ENCODE measurements at places on chromosomes 7 and 10. TPM values are rescaled to one million over a fixed set of nuclear protein-coding genes. Genes with fewer than 3 reads are reported as not detected.

AOAH gene
- 0.10 TPM for total RNA-seq

GRCh38 chr10:60480865-60481563, 91.3 kb upstream of the ANK3 start:
- H3K4me1 ChIP-seq, result peaks cover 30% of the 10 kb centered on the region
- DNase-seq, result peak; percentile 61
- H3K27me3 ChIP-seq, result no peaks in the 10 kb centered on the region
- no peaks in the 10 kb centered on the region for H3K36me3 ChIP-seq

- H3K27ac ChIP-seq, result no peak overlapping the region
- H3K4me3 ChIP-seq, result no peak overlapping the region
- no peak for DNase-seq
- H3K4me1 ChIP-seq, result peaks cover 14% of the 10 kb centered on the region
Measured at GRCh38 chr10:103716206-103717160, 138.9 kb downstream of the SH3PXD2A start.

DNA sequence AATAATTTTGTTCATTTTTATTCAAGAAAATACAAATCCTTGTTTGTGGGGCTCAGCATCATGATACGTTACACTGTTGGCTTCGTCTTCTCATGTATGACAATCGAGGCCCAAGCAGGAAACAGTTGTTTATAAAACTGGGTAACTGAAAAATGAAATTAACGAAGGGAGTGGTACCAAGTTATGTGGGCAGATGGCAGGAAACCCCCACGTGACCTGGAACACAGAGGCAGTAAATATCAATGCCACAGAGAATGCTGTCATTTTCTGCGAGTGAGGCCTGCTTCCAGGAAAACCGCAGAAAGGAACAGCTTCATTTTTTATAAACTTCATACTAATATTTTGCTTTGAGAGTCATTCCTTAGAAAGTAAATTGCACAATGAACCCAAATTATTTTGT, 201.0 kb upstream of the ADARB2 start:
- no peaks in the 10 kb centered on the region for H3K4me1 ChIP-seq
- no peaks in the 10 kb centered on the region for H3K36me3 ChIP-seq
- H3K27ac ChIP-seq, result no peak overlapping the region
- H3K4me3 ChIP-seq, result no peak overlapping the region
- no peaks in the 10 kb centered on the region for H3K27me3 ChIP-seq
- DNase-seq, result no peak

IMPDH1 gene
- 47.9 TPM for total RNA-seq

GRCh38 chr7:17275749-17276671, 22.4 kb upstream of the AHR start:
- no peak for DNase-seq
- no peaks in the 10 kb centered on the region for H3K27me3 ChIP-seq
- H3K4me1 ChIP-seq, result peaks cover 32% of the 10 kb centered on the region
- H3K4me3 ChIP-seq, result no peak overlapping the region

CARD11 gene
- not detected for total RNA-seq

DNA sequence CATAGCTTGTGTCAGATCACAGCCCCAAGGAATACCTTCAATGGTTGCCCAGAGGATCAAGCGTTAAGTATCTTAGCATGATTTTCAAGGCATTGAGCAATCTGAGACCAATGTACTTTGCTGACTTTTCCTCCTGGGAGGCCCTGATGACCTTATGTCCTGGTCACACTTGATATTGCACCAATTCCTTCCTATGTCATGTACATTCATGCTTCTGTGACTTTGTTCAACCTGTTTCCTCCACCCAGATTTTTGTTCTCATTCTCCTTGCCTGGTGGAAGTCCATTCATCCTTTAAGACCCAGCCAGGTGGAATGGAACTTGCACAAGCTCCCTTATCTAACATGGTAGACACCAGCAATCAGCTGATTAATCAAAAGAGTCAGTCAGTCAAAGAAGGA, 160.8 kb downstream of the PFKFB3 start:
- H3K27ac ChIP-seq, result no peak overlapping the region
- no peaks in the 10 kb centered on the region for H3K27me3 ChIP-seq
- no peak for DNase-seq

GRCh38 chr10:27998178-27998953, 513 bp downstream of the ODAD2 start:
- H3K36me3 ChIP-seq, result no peaks in the 10 kb centered on the region
- peak; percentile 92 for DNase-seq
- H3K4me3 ChIP-seq, result peak overlapping the region; percentile 91
- H3K27me3 ChIP-seq, result no peaks in the 10 kb centered on the region

DNA sequence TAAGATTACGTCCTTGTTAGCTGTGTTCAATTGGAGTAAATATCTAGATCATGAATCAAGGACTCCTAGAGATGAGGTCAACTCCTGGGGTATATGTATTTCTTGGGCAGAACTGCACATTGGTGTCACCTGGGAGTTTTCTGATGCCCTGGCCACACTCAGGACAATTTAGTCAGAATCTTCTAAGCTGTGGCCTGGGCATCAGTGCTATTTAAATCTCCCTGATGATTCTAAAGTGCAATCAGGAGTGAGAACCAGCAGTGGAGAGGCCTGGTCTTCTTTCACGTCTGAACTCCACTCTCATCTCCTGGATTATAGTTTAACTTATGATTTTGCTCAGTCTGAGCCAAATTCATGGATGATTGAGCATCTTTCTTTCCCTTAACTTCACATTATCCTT, 218.0 kb downstream of the BMPER start:
- H3K27me3 ChIP-seq, result 0 out of 2 replicates have a peak, but pooled peaks cover 3% of the 10 kb centered on the region
- H3K36me3 ChIP-seq, result no peaks in the 10 kb centered on the region
- no peak overlapping the region for H3K27ac ChIP-seq
- H3K4me3 ChIP-seq, result no peak overlapping the region
- H3K4me1 ChIP-seq, result no peaks in the 10 kb centered on the region
- no peak for DNase-seq

ACTR1A gene
- total RNA-seq, result 257 TPM

DNA sequence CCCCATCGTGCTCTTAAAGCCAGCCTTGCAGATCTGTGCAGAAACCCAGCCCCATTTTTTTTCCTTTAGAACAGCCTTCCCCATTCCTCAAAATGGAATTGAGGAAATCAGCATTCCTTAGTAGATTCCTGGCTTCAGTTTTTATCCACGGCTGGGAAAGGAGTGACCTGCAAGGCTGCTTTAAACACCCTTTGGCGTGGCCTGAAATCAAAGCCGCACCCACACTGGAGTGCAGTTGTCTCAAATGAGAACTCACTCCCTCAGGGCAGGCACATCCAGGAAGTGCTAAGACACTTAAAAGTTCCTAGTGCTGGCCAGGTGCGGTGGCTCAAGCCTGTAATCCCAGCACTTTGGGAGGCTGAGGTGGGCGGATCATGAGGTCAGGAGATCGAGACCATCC, 34.8 kb downstream of the HTR5A start:
- no peak for DNase-seq
- H3K4me3 ChIP-seq, result no peak overlapping the region
- no peaks in the 10 kb centered on the region for H3K4me1 ChIP-seq
- H3K36me3 ChIP-seq, result no peaks in the 10 kb centered on the region
- H3K27me3 ChIP-seq, result peaks cover 11% of the 10 kb centered on the region

DNA sequence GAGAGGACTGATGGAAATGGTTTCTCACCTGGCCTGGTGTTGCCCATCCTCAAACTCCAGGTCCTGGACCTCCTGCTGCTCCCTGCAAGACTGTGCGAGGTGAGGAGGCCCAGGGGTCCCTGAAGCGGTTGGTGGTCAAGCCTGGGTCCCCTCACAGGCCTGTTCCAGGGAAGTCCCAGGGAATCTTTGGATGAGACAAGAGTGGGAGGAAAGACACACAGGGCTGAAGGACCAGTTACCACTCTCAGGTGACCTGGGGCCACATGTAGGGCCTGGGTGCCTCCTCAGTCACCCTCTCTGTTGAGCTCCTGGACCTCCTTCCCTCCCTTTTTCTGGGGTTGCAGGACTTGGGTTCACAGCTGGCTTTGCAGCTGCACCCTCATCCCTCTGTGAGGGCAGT, 42.6 kb upstream of the CXCL12 start:
- H3K4me1 ChIP-seq, result no peaks in the 10 kb centered on the region
- H3K27me3 ChIP-seq, result no peaks in the 10 kb centered on the region
- no peaks in the 10 kb centered on the region for H3K36me3 ChIP-seq
- no peak for DNase-seq
- H3K27ac ChIP-seq, result no peak overlapping the region

CTTNBP2 gene
- 0.43 TPM for total RNA-seq

DNA sequence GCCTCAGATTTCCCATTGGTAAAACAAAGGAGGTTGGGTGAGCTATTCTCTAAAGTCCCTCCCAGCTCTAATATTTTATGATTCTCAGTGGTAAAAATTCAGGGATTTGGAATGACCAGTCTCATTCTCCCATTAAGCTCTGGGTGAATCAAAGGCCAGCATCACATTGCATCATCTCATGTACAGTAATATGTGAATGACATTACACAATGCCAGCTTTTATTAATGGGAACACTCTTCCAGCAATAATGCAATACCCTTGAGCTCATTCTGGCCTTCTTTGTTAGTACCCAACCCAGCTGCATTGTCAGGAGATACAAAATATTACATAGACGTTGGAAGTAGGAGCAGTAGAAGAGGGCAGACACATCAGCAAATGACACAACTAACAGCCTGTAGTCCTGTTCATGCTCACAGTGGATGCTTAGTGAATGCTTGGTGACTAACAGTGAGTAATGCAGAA, 100.0 kb upstream of the EGR2 start:
- H3K4me1 ChIP-seq, result no peaks in the 10 kb centered on the region
- H3K36me3 ChIP-seq, result no peaks in the 10 kb centered on the region
- DNase-seq, result no peak
- no peak overlapping the region for H3K4me3 ChIP-seq

DNA sequence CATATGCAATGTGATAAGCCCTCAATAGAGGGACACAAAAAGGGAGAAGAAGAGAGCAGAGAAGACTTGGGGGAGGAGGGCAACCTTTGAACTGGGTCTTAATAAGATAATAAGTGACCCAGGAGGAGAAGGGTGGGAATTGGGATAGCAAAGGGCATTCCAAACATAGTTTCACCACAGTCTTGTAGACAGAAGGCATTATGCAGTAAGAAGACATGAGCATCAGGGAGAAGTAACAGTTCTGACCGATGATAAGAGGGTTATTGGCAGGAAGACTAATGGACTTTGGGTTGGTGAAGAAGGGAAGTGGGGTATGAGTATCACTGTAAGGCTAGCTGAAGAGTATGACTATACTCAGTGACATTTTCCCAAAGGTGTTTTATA, 63.6 kb downstream of the TES start:
- H3K4me3 ChIP-seq, result no peak overlapping the region
- no peaks in the 10 kb centered on the region for H3K27me3 ChIP-seq
- H3K4me1 ChIP-seq, result peaks cover 26% of the 10 kb centered on the region
- H3K36me3 ChIP-seq, result no peaks in the 10 kb centered on the region
- DNase-seq, result no peak

GATAD1 gene
- 57.1 TPM for total RNA-seq

DNA sequence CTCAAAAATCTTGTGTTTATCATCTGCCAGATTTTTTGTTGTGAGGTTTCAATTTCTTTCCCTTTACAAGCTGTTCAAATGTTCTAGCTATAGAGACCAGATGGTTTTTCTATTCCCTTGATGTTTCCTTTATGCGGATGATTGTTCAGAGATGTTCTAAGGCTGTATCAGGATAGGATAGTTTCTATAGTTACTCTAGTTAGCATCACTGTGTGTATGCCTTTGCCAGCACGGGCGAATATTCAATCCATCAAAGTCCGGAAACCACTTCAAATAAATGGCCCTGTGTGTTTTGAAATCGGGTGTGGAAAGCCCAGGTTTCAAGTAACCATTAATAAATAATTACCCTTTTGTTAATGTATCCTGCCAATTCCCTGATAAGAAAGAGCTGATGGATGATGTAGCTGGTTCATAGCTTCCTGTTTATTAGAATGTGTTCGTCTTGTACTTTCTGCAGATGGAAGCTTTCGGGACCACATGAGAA, 149.8 kb upstream of the PRKCQ start:
- no peaks in the 10 kb centered on the region for H3K27me3 ChIP-seq
- H3K36me3 ChIP-seq, result no peaks in the 10 kb centered on the region
- H3K4me1 ChIP-seq, result no peaks in the 10 kb centered on the region
- H3K4me3 ChIP-seq, result no peak overlapping the region
- DNase-seq, result no peak
- H3K27ac ChIP-seq, result no peak overlapping the region

DNA sequence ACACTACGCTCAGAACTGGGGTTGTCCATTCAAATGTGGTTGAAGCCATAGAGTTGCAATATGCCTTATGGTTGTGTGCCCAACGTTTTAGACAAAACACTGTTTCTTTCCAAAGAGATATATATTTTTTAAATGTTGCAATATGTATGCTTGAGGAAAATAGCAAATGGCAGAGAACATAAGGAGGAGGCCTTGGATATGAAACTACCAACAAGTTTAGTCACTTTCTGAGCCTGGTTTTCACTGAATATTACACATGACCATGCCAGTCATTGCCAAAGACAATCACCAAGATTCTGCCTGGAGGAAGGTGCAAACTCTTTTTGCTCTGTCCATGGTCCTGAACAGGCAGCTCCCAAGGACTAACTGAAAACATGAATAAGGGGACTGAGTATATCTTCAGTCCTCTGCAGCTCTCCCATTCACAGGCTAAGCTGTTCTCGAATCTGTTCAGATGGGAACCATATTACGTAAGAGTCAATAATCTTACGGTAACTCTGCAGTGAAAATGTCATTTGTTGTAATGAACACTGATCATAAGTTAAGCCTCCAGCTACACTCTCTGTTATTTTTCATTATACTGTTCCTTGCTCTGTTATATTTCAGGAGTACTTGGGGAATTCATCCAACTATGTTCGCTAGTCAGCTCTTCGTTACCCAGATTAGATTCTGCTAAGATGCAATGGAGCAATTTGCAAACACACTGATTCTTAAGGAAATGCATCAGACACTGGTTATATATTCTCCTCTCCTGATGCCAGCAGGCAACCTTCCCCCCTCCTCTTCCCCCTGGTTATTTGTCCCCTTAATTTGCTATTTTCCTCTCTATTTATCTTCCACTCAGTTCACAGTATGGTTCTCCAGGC, 90.7 kb upstream of the C1QL3 start:
- no peak overlapping the region for H3K27ac ChIP-seq
- H3K27me3 ChIP-seq, result no peaks in the 10 kb centered on the region
- no peaks in the 10 kb centered on the region for H3K4me1 ChIP-seq
- H3K4me3 ChIP-seq, result no peak overlapping the region
- H3K36me3 ChIP-seq, result no peaks in the 10 kb centered on the region

DNA sequence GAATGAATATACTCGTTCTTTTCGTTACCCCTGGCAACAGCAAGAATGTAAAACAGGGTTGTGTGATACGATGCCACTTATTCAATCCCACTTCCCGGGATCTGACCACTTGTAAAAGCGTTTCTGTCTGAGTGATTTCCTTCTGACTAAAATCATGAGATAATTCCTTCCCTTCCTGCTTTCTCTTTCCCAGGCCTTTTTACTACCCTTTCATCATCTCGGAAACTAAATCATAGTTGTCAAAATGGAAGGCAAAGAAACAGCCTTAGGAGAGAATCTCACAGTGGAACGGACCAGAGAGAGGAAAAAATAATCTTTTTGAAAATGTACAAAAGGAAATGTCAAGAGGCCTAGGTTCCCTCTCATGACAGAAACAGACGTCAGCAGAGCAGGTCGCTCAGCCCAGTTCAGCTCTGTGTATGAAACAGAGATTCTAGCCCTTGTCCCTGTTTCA, 29.8 kb downstream of the DIP2C start:
- no peaks in the 10 kb centered on the region for H3K36me3 ChIP-seq
- H3K27ac ChIP-seq, result no peak overlapping the region
- DNase-seq, result no peak
- H3K27me3 ChIP-seq, result no peaks in the 10 kb centered on the region

AGR2 gene
- not detected for total RNA-seq

GRCh38 chr7:41795276-41795833, 92.5 kb upstream of the INHBA start:
- H3K27ac ChIP-seq, result no peak overlapping the region
- H3K36me3 ChIP-seq, result no peaks in the 10 kb centered on the region
- H3K4me1 ChIP-seq, result no peaks in the 10 kb centered on the region
- DNase-seq, result no peak
- H3K27me3 ChIP-seq, result 0 out of 2 replicates have a peak, but pooled peaks cover 3% of the 10 kb centered on the region
- H3K4me3 ChIP-seq, result no peak overlapping the region

All from SJCRH30 (cell line).